ENCODE measurements at places on chromosomes 4 and X. TPM values are rescaled to one million over a fixed set of nuclear protein-coding genes. Genes with fewer than 3 reads are reported as not detected.

GRCh38 chr4:617644-618641 is 7.4 kb upstream of the PDE6B start:
- DNase-seq, result no peak

Gene CNKSR2
- 6.3 TPM for total RNA-seq

GRCh38 chr4:26308568-26308967 is 12.2 kb upstream of the RBPJ start:
- no peak for DNase-seq

- DNase-seq, result no peak
These were observed 245.4 kb upstream of the BOD1L1 start for GRCh38 chr4:13872955-13873354.

DNA sequence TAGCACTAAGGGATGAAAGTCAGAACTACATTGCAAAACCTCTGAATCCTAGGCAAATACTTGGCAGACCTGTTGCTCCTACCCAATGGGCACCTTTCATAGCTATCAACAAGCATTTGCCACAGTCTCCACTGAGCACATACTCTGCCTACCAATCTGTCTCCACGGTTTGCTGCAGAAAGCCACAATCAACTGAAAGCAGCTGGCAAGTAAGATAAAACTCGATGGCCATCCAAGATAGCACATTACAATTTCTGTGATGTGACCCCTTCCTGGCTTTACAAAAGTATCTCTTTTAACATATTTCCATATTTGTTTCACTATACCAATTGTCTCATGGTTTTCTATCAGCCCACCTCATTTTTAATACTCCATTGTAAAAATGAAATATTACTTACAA is 1060.5 kb upstream of the INTU start:
- DNase-seq, result no peak

GRCh38 chr4:15557786-15558550 is 88.3 kb downstream of the CC2D2A start:
- DNase-seq, result no peak

DNA sequence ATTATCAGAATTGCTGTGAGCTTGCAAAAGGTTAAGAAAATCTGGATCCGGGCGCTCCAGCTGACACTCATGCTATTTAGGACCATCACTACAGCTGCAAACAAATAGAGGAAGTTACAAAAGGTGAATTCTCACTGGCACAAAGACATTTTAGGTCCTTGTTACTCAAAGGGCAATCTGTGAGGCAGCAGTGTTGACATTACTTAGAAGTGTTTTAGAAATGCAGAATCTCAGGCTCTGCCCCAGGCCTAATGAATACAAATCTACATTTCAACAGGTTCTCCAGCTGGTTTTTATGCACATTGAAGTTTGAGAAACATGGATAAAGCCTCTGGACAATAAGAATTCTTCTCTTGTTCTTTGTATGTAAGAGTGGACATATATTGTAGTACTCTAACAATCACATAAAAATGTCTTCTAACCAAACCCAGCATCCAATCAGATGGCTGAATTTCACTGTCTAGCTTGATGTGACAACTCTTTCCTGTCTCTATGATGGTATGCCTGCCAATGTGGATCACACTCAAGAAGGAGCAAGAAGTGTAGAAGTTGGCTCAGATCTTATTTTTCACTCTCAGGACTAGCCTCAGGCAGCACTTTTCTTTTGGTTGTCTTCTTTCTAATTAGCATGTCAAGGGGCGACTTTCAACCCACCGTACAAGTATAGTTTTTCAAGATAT is 18.8 kb downstream of the SLC7A11 start:
- DNase-seq, result no peak

DNA sequence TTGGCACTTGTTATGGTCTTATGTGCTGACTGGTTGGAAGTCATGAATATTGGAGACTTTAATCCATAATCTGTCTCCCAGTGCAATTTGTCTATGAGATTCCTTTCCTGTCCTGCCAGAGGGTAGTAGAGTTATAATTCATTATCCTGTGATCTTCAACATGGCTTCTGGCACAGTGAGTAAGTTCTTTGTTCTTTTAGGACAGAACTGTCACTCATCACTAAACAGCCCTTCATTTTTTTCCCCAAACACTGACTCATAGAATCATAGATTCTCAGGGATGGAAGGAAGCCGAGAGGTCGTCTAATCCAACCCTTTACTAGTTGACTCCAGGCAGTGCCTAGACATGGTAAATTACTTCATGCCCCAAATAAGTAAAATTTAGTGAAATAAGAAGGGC is 78.4 kb downstream of the LUZP4 start:
- DNase-seq, result no peak

Gene GRPR
- total RNA-seq, result not detected

- DNase-seq, result no peak
These were observed 21.0 kb upstream of the DOCK11 start for GRCh38 chrX:118474586-118474985.

Gene TAF7L
- total RNA-seq, result not detected

Gene XAGE2
- total RNA-seq, result not detected

GRCh38 chr4:17544831-17545234 is 29.9 kb downstream of the CLRN2 start:
- DNase-seq, result no peak

Gene SEC24B
- total RNA-seq, result 41.8 TPM

Measured in naive thymus-derived CD4-positive, alpha-beta T cell (primary cell).